Skin of body (tissue), 3 donors: ENCODE measurements at places on chromosomes 5 and 9. TPM values are rescaled to one million over a fixed set of nuclear protein-coding genes. Genes with fewer than 3 reads are reported as not detected.

CCDC171 gene
- total RNA-seq: 9.2 TPM

UCK1 gene
- total RNA-seq: 11.4 TPM

TAF11L4 gene
- not detected for total RNA-seq

PCDHGA7 gene
- 3.5 TPM for total RNA-seq

C9orf50 gene
- total RNA-seq: not detected

EQTN gene
- 1.4 TPM for total RNA-seq

NMUR2 gene
- total RNA-seq: 0.10 TPM

ADAMTS16 gene
- 3.1 TPM for total RNA-seq

CCDC192 gene
- total RNA-seq: not detected

HMGCR gene
- total RNA-seq: 145 TPM

DEPDC1B gene
- total RNA-seq: 6.7 TPM

EDIL3 gene
- 19.3 TPM for total RNA-seq

PDE6A gene
- total RNA-seq: not detected

IDNK gene
- total RNA-seq: 3.8 TPM

TAF11L10 gene
- not detected for total RNA-seq

HRH2 gene
- total RNA-seq: 1.5 TPM

PCDHGA4 gene
- 2.9 TPM for total RNA-seq

PPP2CA gene
- 70.5 TPM for total RNA-seq
